ENCODE measurements at places on chromosomes 5 and 9.

GRCh38 chr5:142544946-142545649 lies 140.8 kb downstream of the FGF1 start:
- DNase-seq = no peak

- no peak for DNase-seq
Measured at GRCh38 chr5:56108246-56108645, 113.5 kb upstream of the IL6ST start.

- peak; percentile 69 for DNase-seq
Measured at GRCh38 chr5:91162534-91163381, 220.4 kb downstream of the ARRDC3 start.

DNA sequence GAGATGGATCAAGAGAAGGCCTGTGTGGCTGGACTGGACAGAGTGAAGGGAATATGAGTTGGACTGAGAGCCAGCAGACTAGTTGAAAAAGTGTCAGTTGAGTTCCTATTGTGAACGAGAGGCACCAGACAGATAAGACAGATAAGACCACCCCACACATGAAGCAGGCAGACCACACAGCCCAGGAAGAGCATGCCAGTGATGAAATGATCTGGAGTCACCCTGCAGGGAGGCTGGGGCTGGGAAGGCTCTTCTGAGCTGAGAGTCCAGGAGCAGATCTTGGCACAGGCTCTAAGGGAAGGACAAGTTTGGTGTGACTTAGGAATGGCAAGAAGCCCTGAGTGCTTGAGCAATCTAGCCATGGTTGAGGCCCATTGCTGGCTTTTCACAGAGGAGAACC lies 10.6 kb upstream of the SLC25A48 start:
- DNase-seq = no peak

DNA sequence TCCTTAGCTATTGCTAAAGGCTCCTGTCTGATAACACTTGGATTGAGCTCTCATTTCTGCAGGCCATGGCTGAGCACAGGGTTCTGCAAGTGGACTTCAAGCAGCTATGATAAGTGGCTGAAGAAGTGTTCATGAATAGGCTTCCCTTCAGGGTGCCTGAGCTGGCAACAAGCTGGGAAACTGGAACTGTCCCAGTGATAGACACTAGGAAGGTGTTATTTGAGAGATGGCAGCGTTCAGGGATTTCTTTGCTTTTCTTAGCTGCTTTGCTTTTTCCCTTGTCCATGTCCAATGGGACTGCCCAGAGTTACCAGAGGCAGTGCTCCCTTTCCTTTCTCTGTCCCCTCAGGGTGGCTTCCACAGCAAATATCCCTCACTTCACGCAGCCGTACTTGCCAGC lies 75.8 kb downstream of the INIP start:
- no peak for DNase-seq

GRCh38 chr9:106621313-106622163 lies 241.4 kb upstream of the ZNF462 start:
- no peak for DNase-seq

DNA sequence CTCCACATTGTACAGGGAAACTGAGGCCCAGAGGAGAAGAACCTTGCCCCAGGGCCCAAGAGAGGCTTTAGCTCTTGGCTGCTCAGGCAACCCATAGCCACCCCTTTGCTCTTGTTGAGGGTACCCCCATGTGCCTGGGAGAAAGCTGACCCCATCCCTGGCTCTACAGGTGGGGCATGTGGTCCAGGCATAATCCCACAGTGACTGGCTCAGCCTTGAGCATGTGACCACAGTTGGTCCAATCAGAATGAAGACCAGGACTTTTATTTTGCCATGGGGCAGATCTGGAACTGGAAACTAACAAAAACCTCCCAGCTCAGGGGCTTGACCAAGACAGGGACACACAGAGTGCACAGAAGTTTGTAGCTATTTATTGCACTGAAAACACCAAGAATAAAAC lies 29.3 kb downstream of the SLC6A7 start:
- no peak for DNase-seq

DNA sequence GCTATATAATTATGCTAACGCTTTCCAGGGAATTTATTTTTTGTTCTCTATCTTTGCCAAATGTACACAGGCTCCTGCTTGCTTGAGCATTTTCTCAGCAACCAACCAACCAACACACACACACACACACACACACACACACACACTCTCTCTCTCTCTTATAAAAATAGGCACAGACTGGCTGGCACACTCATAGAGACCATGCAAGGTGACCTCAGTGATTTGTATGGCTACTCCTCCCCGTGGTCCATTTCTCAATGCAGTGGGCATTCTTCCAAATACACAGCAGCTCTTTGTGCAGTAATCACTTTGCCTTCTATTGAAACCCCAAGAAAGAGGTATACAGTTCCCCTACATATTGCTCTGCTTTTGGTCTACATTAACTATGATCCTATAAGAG lies 416.0 kb downstream of the MAN2A1 start:
- DNase-seq = no peak

GRCh38 chr5:167244583-167244982 lies 1046.9 kb upstream of the WWC1 start:
- DNase-seq = no peak

DNA sequence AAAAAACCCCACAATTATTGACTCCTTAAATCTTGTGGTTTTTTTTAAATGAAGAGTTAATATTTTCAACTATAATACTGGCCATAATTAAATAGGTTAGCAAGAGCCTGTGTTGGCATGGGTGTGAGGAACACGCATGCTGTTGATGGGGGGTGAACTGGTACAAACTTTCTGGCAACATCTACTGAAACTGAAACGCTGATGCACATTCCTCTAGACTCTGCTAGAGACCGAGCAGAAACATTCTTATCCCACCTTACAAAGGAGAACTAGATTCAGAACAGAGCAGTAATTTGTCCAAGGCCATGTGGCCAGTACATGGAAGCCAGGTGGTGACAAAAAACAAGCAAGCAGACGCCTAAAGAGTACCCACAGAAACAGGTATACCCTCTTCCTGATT lies 2.4 kb downstream of the BICD2 start:
- DNase-seq = no peak

GRCh38 chr5:68433923-68434879 lies 218.6 kb downstream of the PIK3R1 start:
- DNase-seq = peak; percentile 81

- no peak for DNase-seq
Measured at GRCh38 chr5:6188344-6188743, 190.0 kb downstream of the MED10 start.

- DNase-seq = no peak
Measured at GRCh38 chr5:160543395-160543794, 121.7 kb downstream of the PTTG1 start.

GRCh38 chr5:40572391-40572790 lies 107.3 kb upstream of the PTGER4 start:
- no peak for DNase-seq

- no peak for DNase-seq
Measured at GRCh38 chr9:108040783-108041182, 551.2 kb upstream of the KLF4 start.

DNA sequence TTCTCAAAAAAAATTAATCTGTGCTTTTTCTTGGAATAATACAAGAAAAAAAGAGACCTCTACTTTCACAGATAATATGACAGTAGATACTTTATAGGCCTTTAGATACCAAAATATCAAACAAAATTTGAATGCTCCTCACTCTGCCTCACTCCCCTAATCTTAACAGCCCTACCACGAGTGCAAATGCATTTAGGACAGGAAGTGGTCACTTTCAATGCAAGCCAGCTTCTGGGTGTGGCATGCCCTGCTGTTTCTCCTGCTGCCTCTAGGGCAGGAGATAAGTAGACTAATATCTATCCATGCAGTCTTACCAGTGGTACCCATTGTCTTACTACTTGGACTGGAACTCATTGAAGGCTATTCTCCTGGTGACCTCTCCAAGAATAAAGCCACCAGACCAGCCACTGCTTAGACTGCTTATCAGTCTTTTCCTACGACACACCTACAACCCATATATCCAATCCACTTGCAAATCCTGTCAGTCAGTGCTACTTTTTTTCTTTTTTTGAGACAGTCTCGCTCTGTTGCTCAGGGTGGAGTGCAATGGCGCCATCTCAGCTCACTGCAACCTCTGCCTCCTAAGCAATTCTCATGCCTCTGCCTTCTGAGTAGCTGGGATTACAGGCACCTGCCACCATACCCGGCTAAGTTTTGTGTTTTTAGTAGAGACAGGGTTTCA lies 23.0 kb downstream of the FRRS1L start:
- DNase-seq = no peak

DNA sequence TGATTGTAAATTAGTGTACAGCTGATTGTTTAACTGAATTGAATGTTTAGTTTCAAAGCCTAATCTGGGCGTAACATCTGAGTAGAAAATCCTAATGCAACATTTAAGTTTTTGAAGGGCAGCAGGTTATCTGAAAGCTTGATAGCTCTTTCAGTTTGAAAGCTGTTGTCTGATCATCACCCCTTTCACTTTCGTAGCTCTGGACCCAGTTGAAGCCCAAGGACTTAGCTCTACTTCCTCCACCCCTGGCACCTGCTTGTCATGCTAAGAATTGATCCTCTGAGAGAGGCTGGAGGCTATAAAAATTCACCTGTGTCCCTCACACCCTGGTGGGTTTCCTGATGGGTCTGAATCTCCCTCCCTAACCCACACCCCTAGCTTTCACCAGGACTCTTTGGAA lies 86.0 kb downstream of the ZFAND5 start:
- DNase-seq = no peak

DNA sequence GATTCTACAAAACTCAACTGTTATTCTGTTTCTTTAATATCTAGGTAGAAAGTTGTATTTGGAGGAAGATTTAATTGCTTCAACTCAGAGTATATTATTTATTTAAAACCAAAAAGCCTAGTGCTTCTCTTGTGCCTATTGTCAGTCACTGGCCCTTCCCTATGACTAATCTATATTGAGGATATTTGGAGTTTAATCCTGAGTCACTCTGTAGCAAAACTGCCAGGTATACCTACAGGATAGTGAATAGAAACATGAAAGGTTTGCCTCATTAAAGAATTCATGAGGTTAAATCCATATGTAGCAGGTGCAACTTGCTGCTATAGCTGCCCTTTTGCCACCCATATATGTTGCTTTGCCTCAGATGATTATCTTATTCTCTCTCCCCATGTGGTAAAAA lies 15.1 kb downstream of the PLK2 start:
- no peak for DNase-seq

- DNase-seq = no peak
Measured at GRCh38 chr9:72753266-72753893, 199.5 kb downstream of the ALDH1A1 start.

DNA sequence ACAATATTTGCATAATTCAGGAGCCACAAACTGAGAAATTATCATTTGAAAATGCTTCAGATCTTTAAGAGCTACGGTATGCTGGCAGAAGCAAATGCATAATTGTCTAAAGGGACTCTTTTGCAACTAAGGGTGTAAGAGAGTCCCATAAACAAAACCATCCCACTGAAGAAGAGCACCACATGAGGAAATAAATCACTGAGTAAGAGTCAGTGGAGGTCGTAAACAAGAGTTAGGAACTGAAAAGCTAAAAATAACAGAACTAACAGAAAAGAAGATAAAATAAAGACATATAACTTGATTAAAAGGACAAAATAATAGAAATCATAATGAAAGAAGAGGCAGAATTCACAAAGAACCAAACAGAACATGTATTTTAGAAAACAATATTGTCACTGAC lies 3.5 kb upstream of the SMC2 start:
- no peak for DNase-seq

All from AG04450 (cell line).